ENCODE measurements at places on chromosomes 5 and 9. TPM values are rescaled to one million over a fixed set of nuclear protein-coding genes. Genes with fewer than 3 reads are reported as not detected.

TSSK1B gene
- not detected for polyA plus RNA-seq

SMIM33 gene
- not detected for polyA plus RNA-seq

EPB41L4A gene
- 1.7 TPM for polyA plus RNA-seq

DNA sequence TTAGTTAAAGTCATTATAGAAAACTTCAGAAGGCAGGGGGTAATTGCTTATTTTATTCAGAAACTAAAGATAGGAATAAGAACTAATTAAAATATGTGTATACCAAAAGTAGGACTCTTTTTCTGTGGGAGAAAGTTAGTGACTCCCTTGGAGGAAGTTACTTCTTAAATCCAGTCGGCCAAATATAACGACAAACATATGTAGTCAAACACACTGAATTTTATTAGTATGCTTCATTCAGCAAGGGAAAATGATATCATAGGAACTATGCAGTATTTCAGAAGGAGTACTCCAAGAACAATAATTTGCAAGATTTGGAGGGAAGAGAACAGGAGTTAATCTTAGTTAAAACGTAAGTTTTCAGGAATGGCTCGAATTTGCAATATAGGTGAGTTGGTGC is 432.6 kb downstream of the CYLC2 start:
- no peak for DNase-seq

TMEM232 gene
- polyA plus RNA-seq, result 0.12 TPM
